ENCODE measurements at places on chromosomes 13 and 19.

DNA sequence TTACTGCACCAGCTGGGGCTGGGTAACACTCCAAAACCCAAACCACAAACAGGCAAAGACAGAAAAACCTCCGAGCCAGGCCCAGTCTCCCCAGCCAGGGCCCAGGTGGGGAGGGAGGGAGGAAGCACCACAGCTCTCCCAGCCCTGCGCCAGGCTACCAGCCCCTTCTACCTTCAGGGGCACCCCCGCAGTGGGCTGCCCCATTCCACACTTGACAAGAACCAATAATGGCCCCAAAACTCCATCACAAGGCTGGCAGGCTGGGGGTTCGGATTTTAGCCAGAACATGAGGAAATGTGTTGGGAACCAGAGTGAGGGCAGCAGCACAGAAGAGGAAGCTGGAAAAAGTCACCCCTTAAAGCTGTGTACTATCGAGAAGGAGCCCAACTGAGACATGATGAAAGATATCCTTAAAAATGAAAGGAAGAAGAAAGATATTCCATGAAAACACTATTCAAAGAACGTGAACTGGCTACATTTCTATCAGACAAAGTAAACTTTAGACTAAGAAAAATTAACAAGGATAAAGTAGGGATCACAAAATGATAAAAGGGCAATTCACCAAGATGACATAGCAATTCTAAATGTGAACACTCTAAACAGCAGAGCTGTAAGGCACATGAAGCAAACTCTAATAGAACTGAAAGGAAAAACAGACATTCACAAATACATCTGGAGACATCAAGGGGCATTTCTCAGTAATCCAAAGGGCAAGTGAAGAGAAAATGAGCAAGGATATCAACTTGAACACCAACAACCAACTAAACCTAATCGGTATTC is 12.9 kb downstream of the TUBGCP3 start:
- no peak overlapping the region for H3K4me3 ChIP-seq
- no peak overlapping the region for H3K27ac ChIP-seq

DNA sequence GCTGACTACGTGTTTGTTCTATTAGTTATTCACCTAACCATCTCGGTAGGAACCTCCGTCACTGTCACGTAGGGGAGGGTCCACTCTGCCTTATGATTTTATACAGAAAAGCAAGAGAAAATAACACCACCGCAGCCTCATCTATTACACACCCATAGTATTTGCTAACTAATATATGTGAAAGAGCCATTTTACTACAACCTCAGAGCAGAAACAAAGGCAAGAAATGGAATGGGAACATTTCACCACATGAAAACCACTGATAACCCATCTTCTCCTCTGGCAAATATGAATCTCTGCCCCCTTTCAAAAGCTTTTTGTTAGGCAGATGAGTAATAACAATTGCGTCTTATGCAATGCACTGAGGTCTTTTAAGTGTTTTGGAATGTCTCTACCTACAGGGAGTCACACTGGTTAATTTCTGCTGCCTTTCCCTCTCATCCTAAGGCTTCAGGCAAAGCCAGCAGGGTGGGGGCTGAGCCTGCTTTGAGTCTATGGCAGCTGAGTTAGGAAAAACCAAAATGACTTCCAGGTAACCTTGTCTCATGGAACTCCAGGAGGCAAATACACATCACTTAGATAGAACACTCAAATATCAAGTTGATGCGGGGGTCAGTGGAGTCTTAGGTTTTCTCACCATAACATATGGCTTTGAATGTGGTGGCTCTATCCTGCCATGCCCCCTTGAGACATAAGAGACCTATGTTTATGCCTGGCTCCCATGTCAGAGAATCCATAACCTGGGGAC is 15.0 kb downstream of the TSHZ3 start:
- H3K27me3 ChIP-seq, result no peaks in the 10 kb centered on the region
- no peaks in the 10 kb centered on the region for H3K36me3 ChIP-seq
- no peak overlapping the region for H3K4me3 ChIP-seq
- H3K27ac ChIP-seq, result no peak overlapping the region
- DNase-seq, result no peak

DNA sequence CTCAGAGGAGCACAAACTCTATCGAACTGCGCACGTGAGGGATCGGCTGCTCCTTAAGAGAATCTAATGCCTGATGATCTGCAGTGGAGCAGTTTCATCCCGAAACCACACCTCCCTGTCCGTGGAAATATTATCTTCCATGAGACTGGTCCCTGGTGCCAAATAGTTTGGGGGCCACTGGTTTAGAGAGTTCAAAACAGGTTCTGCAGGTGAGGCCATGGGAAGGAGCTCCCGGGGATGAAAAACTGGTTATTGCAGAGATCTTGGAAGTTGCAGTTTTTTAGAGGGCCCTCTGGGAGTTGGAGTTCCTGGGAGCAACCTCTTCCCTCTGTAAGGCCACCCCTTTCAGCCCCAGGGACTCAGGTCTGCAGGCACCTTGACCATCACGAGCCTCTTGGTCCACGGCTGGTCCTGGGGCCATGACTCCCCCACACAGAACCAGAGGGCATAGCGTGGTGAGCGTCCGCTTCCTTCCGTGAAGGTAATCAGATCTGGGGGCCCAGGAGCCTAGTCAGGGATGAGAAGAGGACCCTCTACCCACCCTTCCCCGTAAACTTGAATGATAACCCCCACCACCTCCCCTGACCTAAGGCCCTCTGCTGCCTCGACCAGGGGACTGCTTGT is 5.2 kb downstream of the IRF3 start:
- no peak overlapping the region for H3K27ac ChIP-seq
- H3K27me3 ChIP-seq, result no peaks in the 10 kb centered on the region
- no peak for DNase-seq
- peaks cover 4% of the 10 kb centered on the region for H3K36me3 ChIP-seq
- H3K4me3 ChIP-seq, result no peak overlapping the region

DNA sequence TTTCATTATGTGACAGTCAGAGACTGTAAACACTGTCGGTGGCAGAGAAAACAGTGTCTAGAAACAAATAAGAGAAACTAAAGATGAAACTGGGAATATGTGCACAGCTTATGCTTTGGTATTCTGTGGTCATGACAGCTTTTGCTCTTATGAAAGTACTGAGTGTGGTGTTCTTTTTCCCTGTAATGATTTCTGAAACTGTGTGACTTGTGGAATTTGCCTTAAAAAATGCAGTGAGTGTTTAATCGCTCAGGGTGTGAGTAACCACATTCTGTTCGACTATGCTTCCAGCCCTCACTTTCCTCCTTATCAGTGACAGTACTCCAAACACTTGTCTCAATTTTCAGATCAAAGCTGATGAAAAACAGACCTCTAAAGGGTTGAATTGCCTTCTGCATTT is 66.9 kb upstream of the DIAPH3 start:
- H3K36me3 ChIP-seq, result no peaks in the 10 kb centered on the region
- H3K27me3 ChIP-seq, result no peaks in the 10 kb centered on the region
- DNase-seq, result no peak
- no peak overlapping the region for H3K4me3 ChIP-seq

GRCh38 chr13:113971471-113972231 is 2.2 kb downstream of the C13orf46 start:
- H3K27me3 ChIP-seq, result no peaks in the 10 kb centered on the region
- H3K4me1 ChIP-seq, result no peaks in the 10 kb centered on the region
- DNase-seq, result no peak
- H3K4me3 ChIP-seq, result no peak overlapping the region
- H3K27ac ChIP-seq, result no peak overlapping the region

GRCh38 chr13:40446365-40446764 is 220.1 kb downstream of the FOXO1 start:
- no peak overlapping the region for H3K4me3 ChIP-seq
- no peak for DNase-seq
- no peak overlapping the region for H3K27ac ChIP-seq

DNA sequence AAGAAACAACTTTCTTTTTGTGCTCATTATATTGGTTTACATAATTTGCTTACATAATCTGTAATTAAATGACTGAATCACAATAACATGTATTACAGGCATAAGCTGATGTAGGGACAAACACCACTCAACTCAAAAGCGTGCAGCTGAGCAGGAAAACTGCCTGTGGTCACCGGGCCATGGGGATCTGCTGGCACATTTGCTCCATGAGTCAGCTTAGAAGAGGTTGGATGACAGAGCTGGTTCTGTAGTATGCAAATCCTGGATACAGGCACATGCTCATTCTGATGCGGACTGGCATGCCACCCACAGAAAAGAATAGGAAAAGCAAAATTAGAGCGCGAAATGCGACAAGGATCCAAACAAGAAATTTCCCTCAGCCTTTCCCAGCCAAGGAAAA is 128.6 kb downstream of the USP12 start:
- H3K27me3 ChIP-seq, result no peaks in the 10 kb centered on the region
- no peaks in the 10 kb centered on the region for H3K36me3 ChIP-seq
- no peak for DNase-seq
- H3K4me1 ChIP-seq, result no peaks in the 10 kb centered on the region

DNA sequence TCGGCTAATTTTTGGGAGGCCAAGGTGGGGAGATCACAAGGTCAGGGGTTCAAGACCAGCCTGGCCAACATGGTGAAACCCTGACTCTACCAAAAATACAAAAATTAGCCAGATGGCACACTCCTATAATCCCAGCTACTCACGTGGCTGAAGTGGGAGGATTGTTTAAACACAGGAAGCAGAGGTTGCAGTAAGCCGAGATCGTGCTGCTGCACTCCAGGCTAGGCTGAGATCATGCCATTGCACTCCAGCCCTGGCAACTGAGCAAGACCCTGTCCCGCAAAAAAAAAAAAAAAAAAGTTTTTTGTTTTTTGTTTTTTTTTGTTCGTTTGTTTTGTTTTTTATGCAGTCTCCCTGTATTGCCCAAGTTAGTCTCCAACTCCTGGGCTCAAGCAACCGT is 21.2 kb downstream of the MAST1 start:
- no peaks in the 10 kb centered on the region for H3K36me3 ChIP-seq
- DNase-seq, result no peak
- no peak overlapping the region for H3K4me3 ChIP-seq
